Muscle of back (tissue), 13 donors: ENCODE measurements at places on chromosomes 5 and 9.

- DNase-seq, result no peak
Observed at GRCh38 chr9:109934136-109934856, 154.3 kb downstream of the PALM2AKAP2 start.

DNA sequence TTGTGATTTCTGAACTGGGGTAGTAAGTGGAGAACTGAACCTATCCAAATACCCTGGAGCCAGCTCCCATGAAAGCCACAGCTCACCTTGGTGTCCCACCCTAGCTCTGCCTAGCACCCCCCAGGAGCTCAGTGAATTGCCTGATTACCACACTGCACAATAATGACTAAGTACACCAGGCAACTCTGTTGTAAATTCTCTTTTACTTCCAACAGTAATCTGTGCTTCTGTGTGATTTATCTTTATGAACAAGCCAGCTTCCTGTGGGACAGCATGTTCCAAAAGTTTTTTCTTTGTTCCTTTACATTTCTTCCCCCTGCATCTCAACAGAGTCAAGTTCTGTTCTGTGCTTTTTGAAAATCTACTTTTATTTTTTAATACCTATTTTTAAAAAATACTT lies 22.1 kb upstream of the GRPEL2 start:
- no peak for DNase-seq

DNA sequence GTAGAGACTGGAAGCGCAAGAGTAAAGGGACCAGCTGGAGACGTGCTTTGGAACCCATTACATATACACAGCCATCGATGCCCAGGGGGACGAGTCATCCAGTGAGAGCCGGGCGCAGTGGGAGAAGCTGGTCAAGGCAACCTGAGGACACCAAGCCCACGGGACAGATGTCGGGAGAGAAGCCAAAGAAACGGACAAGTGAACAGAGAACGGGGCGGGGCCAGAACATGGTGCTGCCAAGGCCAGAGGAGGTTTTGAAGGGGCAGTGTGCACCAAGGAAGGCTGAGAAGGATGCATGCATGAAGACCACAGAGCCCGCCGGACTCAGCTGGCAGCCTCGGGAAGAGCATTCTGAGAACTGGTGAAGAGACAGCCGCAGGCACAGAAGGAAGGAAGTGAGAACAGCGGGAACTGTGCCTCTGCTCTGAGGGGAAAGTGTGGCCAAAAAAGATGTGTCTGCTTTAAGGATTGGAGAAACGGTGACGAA lies 20.3 kb downstream of the CAMSAP1 start:
- no peak for DNase-seq

- DNase-seq, result no peak
Observed at GRCh38 chr5:61234019-61234418, 71.8 kb upstream of the SMIM15 start.

DNA sequence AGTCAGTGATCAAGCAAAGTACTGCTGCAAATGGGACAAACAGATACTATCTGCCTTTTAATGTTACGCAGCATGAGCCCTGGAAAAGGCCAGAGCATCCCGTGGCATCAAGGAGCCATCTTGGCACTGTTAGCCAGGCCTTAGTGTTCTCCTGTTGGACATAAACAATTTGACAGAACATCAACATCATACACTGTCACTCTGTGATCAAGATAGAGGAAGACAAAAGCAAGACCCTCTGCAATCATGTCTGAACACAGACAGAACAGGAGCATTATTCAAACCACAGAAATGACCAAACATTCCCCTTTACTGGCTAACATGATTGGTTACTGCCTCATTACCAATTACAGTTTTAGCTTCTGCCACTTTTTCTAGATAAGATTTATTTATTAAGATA lies 21.2 kb upstream of the ROPN1L start:
- DNase-seq, result no peak

- no peak for DNase-seq
Observed at GRCh38 chr5:172178991-172179989, 8.7 kb downstream of the STK10 start.

DNA sequence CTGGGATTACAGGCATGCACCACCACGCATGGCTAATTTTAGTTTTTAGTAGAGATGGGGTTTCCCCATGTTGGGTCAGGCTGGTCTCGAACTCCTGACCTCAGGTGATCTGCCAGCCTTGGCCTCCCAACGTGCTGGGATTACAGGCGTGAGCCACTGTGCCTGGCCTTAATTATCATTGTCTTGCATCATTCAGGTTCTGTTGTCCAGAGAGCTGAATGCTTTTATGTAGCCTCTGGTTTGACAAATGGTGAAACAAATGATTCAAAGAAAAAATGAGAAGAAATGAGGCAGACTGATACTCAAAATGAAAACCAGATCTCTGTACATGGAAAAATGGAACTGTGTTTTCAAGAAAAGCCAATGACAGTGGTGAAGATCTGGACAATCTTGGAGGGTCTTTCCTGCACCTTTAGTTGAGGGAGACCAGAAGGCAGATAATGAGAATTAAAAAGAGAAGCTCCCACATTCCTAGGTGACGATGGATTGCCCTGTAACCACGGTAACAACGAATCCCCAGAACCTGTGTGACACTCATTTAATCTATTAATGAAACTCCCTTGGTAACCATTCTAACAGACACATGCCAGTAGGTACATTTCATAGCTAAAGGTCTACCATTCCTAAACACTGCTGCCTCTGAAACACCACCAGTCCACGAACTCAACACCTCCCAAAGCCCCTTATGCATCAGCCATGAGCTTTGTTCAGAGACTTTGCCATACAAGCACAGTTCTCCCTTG lies 1.6 kb downstream of the TEX48 start:
- DNase-seq, result no peak

- DNase-seq, result no peak
Observed at GRCh38 chr9:102518324-102518723, 476.8 kb upstream of the CYLC2 start.

GRCh38 chr5:175700991-175701390 lies 43.1 kb downstream of the HRH2 start:
- DNase-seq, result no peak

DNA sequence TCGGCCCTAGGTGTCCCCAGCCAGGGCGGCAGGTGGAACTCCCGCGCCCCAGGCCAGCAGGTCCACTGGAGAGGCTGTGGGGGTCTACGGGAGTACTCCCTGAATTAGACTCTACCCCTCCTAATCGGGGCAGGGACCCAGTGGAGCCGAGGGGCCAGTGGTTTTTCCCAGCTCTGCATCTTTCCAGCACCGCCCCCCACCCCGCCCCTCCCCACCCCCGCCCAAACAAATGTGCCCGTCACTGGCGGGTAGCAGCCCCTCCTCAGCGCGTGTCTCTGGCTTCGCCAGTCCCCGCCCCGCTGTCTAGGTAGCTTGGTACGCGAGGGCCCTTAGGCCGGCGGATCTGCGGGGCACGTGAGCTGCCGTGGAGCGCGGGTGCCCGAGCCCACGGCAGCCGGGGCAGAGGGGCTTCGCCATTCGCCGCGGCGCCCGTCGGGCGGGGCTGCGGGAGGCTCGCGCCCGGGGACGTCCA lies 7.0 kb downstream of the UNC5A start:
- no peak for DNase-seq

GRCh38 chr5:119274767-119275130 lies 81.1 kb upstream of the TNFAIP8 start:
- DNase-seq, result no peak

- peak; percentile 35 for DNase-seq
Observed at GRCh38 chr5:83000428-83000827, 76.8 kb downstream of the TMEM167A start.

DNA sequence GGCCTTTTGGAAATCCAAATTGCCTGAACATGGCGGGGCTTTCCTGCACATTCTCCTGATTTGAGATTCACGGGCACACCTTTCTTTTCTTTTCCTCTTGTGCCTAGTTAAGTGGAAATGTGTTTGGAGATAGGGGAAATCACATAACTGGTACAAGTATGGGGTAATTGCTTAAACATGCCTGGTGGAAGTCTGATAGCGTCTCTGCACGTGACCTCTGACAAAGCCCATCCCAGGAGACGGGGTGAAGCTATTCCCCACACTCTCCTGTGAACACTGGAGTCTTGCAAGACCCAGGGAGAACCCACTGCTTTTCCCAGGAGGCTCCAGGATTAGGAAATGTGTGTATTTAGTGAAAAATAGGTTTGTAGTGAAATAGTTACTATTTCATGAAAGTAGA lies 2.9 kb upstream of the REEP2 start:
- no peak for DNase-seq

GRCh38 chr5:159849437-159850083 lies 66.7 kb upstream of the ADRA1B start:
- DNase-seq, result peak; percentile 65
